GM10248 (cell line): ENCODE measurements at places on chromosomes 16 and 17.

- DNase-seq, result no peak
Observed at GRCh38 chr17:61659437-61659836, 68.4 kb upstream of the NACA2 start.

DNA sequence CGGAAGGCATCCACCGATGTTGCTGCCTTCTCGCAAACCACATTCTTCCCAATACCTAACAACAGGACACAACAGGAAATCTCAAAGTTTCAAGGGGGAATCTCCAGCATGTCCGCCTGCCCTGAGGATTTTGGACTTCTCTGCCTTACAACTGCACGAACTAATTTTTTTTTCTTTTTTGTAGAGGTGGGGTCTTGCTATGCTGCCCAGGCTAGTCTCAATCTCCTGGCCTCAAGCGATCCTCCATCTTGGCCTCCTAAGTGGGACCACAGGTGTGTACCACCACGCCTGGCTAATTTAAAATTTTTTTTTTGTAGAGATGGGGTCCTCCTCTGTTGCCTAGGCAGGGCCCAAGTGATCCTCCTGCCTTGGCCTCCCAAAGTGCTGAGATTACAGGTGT lies 9.4 kb downstream of the C16orf86 start:
- DNase-seq, result no peak

DNA sequence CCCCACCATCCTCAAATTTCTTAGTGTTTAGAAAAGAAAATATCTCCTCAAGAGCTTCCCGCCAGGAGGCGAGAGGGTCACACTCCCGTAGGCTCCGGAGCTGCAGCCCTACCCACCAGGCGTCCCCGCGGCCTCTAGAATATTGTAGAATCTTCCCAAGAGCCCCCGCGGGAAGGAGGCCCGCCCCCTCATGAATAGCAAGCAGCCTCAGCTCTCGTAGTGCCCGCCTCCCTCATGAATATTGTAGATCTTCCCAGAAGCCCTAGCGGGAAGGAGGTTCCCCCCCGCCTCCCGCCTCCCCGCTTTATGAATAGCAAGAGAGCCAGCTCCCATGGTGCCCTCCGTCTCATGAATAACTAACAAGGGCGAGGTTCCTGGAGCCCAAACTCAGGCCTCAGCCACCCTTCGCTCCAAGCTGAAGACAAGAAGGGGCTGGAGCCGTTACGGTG lies at the start of gene FBXO47:
Gene FBXO47, minus strand, starts transcription at position 114 of the 449 bp plus-strand sequence. CDS start 4,378 bp downstream, outside the sequence.
- peak; percentile 57 for DNase-seq

GRCh38 chr17:18148586-18148985 lies 35.0 kb upstream of the ALKBH5 start:
- no peak for DNase-seq

- no peak for DNase-seq
Observed at GRCh38 chr16:22813948-22814710, at the start of gene HS3ST2. TSS of gene HS3ST2 (plus strand) at chr16:22814162. CDS start at chr16:22814611, 449 bp downstream.

GRCh38 chr17:861364-861763 lies 79.2 kb downstream of the MRM3 start:
- no peak for DNase-seq
